ENCODE measurements at places on chromosomes 7 and 10.

- DNase-seq = no peak
These were observed 2.8 kb downstream of the RBP3 start for GRCh38 chr10:47350671-47351640.

DNA sequence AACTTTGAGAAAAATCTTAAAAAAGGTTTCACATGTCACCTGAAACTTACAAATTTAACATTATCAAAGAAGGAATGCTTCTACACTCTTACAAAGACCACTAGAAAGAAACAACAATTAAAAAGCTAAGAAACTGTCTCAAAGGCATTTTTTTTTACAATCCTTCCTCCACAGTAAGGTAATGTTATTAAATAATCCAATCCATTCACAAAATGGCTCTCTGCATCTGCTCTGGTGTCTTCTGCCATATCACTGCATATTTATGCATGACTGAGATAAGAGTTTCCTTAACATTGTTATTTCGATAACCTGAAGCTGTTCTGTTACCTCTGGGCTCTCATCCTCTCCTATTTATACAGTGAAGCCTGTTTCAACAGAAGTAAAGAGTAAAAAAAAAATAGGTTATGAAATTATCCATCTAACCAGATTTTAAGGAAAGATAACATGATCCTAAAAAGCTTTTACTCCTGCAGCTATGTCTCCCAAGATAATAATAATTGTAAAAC is 8.5 kb downstream of the HNRNPA2B1 start:
- no peak for DNase-seq

DNA sequence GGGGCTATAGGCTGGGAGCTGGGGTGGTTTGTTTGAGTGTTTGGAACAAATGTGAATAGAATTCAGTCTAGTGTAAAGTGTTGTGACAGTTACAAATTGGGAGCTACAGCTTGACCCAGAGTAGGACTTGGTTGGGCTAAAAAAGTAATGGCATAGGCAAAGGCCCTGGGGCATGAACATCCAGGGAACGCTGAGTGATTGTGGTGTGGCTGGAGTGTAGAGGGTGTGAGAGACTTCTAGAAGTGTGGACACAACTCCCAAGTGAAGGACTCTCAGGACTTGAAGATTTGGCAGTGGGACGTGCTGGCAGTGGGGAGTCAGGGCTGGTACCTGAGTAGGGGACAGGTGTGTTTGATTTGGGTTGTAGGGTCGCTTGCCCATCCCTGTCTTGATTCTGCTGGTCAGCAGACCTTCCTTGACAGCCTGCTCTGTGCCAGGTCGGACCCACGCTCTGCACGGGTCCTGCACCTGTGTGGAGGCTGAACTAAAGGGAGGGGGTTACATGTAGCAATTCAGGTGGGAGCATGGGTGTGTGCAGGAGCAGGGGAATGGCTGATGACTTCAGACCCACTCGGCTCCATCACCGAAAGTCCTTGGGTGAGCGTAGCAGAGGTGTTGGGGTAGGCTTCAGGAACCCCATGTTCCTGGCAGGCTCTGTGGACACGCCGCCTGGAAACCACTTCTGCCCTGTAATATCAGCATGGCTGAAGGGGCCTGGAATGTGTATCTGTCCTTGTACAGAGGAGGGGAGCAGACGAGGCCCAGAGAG is 43.3 kb downstream of the ZMIZ1 start:
- no peak for DNase-seq

DNA sequence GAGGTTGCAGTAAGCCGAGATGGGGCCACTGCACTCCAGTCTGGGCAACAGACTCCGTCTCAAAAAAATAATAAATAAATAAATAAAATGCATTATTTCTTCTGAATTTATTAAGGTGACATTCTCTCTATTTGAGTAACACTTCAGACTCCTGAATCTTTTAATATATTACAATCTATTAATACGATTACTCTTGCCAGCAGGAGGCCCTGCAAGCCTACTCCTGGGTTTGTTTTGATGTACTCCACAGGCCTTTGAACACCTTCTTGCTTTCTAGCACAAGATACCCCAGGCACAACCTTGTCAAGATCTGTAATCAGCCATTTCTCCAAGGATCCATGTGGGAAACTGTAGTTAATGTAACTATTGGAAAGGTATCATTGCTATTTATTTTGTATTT is 63.5 kb downstream of the COBL start:
- no peak for DNase-seq

DNA sequence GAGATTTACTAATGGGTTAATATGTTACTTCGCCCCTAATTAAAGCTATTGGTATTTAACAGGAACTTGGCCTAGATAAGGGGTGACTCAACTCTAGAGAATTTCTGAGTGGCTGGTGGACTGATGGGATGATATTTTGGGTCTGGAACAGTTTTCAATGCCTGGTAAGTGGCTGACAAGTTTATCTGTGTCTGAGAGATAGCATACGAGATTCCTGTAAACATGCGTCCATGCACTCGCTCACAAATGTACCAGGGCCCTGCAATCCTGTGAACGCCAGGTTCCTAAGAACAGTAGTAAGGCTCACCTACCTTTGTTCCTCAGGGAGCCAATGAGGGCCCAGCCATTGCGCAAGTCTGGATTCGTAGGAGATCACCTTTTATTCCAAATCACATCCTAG is 683.8 kb upstream of the ANKRD30A start:
- DNase-seq = no peak

GRCh38 chr7:2782565-2782964 is 61.5 kb downstream of the GNA12 start:
- DNase-seq = no peak

DNA sequence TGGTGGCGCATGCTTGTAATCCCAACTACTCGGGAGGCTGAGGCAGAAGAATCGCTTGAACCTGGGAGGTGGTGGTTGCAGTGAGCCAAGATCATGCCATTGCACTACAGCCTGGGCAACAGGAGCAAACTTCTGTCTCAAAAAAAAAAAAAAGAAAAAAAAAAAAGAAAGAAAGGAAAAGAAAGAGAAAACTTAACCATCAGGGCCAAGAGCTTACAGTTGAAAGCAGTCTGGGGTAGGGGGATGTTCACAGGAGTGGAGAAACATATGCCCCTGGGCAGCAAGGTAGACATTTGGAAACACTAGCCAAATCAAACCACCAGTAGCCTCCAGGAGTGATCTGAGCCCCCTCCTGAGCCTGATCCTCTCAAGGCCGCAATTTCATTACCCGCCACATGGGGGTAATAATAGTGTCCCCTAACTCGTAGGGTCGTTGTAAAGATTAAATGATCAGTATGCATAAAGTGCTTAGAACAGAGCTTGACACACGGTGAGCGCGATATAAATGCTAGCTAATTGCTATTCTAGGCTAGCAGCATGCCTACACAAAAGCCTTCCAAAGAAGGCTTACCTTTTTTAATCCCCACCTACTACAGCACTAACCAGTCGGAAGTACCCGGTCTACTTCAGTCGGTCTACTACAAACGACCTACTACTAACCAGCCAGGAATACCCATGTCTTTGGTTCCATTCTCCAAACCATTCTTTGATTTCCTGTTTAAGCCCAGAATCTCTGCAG is 274.3 kb upstream of the NEBL start:
- DNase-seq = no peak

DNA sequence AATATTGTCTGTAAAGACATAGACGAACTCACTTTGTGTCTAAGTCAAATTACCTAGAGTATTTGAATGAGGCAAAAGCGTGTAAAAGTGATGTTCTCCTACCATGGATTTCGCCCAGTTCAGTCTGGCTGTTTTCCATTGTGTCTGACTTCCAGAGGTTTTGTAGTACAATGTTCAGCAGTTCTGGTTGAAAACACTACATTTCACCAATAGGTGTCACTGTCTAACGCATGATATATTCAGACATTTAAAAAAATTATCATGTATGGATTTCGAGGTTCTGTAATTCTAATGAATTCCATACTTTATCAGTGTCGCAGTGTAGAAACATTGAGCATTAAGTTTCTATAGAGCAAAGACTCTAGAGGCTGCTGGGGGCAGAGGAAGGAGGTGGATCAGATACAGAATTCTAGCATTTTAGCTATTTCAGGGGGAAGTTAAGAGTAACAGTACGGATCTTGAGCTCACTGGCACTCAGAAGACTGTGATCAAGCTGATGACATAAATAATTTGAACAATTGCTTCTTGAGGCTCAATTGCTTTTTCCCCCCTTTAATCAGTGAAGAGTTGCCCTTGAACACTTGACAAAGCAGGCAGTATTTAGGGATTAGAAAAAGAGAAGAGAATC is 196.9 kb upstream of the RHOBTB1 start:
- no peak for DNase-seq

- no peak for DNase-seq
These were observed 1.5 kb downstream of the DOCK4 start for GRCh38 chr7:112204499-112205342.

DNA sequence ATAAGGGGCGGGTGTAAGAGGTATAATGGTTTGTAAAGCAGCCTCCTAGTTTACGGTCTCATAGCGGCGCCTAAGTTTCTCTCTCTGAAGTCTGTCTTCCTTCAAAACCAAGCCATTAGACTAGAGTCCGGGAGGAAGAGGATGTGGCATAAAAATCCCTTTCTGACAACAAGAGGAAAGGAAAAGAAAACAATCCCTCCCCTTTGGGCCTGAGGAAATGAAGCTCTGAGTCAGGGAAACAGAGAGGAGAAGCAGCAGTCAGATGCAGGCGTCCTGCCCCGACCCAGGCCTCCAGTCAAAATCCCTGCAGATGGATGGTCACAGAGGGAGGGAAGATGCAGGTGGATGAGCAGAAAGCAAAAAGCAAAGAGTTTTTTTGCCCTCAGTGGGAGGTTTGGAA is 23.7 kb downstream of the PARP12 start:
- DNase-seq = no peak

DNA sequence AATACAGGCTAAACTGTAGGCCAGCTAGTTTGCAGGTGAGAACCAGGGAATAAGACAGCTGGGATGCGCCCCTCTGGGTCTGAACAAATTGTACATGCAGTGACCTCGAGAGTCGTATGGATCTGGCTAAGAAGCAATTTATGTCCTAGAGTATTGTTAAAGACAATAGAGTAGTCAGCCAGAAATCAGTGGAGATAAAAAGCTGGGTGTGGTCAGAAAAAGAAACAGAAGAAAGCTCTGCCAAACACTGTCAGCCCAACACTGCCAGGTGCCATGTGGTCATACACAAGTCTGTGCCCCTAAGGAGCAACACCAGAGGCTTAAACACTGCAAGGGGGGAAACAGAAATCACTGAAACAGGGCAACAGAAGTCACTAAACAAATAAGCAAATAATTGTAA is 62.2 kb downstream of the CNOT4 start:
- DNase-seq = no peak

GRCh38 chr7:149000961-149001360 is 27.3 kb downstream of the PDIA4 start:
- DNase-seq = no peak

- DNase-seq = no peak
These were observed 290.7 kb downstream of the FGFR2 start for GRCh38 chr10:121307411-121307980.

GRCh38 chr7:118324790-118325449 is 100.4 kb downstream of the ANKRD7 start:
- DNase-seq = no peak

- no peak for DNase-seq
These were observed 36.1 kb downstream of the LRRN3 start for GRCh38 chr7:111126987-111127386.

DNA sequence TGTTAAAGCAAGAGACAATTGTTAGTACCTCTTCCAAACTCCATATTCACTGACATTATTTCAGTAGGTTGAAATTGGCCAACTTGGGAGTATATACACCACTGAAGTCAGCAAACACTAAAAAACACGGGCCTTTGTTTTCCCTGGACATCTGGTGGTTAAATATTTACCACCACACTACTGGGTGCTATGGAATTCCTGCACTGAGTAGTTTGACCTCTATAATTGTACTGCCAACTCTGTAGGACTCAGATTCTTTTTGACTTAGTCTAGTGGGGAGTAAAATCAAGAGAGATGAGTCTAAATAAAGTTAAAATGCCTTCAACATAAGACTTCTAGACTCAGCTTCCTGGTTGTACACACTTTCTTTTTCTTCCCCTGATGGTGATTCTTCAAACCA is 41.3 kb upstream of the TES start:
- no peak for DNase-seq

- peak; percentile 23 for DNase-seq
These were observed 745 bp downstream of the YWHAG start for GRCh38 chr7:76358011-76358480.

- no peak for DNase-seq
These were observed 110.2 kb downstream of the ELAPOR2 start for GRCh38 chr7:86949052-86949778.

- peak; percentile 5 for DNase-seq
These were observed 166.9 kb upstream of the RNF32 start for GRCh38 chr7:156473476-156474240.

DNA sequence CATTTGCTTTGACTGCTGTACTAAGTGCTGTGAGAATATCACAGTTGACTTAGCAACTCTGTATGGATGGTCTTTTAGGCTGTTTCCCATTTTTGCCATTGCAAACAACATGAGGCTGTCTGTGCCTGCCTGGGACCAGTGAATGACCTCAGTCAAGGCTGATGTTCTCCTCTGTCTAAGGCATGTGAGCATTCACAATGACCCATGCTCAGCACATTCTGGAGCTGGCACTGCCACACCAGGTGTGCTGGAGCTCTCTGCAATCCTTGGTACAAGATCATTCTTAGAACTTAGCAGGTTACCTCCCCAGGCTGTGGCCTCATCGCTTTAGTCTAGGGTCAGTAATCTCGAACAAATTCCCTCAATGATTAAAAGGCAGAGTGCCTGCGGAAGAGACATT is 61.9 kb downstream of the SH3PXD2A start:
- DNase-seq = no peak

DNA sequence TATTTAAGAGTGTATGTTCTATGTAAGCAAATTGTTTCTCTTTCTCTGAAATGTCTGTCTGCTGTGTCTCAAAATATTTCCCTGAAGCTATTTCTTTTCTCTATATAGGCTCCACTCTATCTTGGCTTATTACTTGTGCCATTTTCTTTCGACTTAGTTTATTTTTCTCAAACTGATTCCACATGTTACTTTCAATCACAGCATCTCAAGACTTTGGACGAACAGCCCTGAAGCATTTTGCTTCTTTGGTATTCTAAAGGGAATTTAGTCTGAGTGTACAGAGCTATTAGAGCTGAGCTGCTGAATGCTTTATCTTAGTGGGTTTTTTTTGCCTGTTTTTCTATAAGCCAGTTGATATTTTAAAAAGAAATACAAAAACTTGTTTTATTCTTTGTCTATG is 95.7 kb downstream of the PLXDC2 start:
- no peak for DNase-seq

DNA sequence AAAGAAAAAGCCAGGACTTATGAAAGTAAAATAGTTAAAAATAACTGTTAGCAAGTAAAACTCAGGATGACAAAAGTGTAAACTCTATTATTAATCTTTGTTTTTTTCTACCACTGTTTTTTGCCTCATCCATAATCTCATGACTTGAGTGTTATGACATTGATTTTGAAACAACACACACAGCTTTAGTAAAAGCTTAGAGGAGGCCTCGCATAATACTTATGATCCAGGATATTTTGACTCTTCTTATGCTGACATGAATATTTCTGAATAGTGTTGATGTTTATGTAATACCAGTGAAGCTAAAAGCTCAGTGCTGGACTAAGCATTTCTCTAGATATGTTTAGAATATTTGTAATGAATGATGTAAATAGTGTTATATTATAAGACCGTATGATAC is 10.5 kb downstream of the KAT6B start:
- no peak for DNase-seq

Data from stimulated activated CD8-positive, alpha-beta memory T cell treated with anti-CD3 and anti-CD28 coated beads, Interleukin-7, amount 100 ng/mL, for 24 hours (primary cell).